ENCODE measurements at places on chromosomes 16 and 17.

- DNase-seq = peak; percentile 87
Measured at GRCh38 chr17:9676820-9677310, 31.5 kb downstream of the USP43 start.

DNA sequence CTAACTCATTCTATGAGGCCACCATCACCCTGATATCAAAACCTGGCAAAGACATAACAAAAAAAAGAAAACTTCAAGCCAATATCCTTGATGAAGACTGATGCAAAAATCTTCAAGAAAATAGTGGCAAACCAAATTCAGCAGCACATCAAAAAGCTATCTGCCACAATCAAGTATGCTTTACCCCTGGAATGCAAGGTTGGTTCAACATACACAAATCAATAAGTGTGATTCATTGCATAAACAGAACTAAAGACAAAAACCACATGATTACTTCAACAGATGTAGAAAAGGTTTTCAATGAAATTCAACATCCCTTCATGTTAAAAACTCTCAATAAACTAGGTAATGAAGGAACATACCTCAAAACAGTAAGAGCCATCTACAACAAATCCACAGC lies 48.4 kb downstream of the CMC2 start:
- DNase-seq = no peak

DNA sequence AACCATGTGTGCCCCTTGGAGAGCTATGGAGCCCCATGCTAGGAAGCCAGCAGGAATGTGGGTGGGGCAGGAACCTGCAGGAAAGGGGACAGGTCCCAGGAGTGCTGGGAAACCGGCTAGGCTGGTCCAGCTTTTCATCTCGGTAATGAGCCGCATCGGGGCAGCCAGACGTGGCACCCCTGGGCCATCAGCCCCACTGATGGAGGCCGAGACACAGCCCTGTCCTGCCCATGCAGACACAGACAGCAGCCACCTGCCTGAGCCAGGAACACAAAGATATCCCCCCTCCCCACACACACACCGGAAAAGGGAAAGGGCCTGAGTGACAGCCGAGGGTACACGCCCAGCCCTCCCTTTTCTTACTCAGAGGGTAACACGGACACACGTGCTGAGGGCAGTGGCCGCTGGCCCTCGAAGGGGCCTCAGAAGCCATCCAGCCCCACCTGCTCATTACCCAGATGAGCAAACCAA lies 18.1 kb downstream of the PPL start:
- DNase-seq = no peak

DNA sequence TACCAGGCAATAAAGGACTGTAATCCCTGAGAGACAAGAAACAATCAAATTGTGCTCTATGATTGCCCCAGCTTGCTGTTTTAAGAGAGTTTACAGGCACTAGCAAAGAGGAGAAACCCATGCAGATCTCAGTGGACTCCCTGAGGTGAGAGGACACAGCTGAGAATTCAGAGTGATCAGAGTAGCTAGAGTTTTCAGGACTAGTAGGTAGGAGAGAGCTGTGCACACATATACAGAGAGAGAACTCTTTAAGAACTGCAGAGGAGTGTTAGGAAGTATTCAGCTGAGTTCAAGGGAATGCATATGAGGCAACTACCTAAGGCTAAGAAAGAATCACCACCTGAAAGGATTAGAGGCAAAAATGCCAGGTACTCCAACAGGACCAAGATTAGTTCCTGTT lies 904.8 kb downstream of the CDH8 start:
- no peak for DNase-seq

DNA sequence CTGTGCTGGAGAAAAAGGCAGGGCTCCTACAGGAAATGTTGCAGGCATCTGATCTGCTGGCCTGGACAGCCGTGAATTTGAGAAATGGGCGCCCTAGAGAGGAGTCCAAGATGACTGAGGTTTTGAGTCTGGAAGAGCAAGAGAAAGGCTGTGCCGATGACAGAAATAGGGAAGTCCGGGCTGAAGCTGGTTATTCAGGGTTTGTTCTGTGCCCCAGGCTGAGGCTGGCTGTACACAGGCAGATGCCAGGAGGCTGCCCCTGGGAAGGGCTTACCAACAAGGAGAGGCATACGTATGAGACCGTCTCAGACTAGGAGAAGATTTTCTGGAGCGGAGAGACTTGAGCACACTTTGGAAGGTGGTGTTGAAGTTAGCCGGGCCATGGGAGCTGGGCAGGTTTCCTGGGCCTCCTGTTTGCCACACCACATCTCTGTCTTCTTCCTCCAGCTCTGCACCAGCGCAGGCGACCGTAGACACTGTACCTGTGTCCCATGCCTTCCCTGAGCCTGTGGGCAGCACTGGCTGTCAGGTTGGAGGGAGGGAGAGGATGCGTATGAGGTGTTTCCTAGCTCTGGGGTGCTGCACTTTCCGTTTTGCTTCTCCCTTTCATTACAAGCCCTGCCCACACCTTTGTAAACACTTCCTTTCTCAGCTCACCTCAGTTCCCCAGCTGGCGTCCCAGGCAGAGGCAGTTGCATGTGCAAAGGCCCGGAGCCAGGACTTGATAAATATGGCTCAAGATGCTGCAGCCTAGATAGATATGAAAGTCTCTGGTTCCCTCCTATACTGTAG lies 80.8 kb downstream of the SPECC1 start:
- DNase-seq = no peak

DNA sequence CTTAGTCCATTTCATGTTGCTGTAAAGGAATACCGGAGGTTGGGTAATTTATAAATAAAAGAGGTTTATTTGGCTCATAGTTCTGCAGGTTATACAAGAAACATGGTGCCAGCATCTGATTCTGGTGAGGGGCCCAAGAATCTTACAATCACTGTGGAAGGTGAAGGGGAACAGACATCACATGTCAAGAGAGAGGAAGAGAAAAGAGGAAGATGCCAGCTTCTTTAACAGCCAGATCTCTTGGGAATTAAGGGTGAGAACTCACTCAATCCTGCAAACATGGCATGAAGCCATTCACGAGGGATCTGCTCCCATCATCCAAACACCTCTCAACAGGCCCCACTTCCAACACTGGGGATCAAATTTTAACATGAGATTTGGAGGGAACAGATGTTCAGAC lies 49.5 kb downstream of the BMERB1 start:
- no peak for DNase-seq

DNA sequence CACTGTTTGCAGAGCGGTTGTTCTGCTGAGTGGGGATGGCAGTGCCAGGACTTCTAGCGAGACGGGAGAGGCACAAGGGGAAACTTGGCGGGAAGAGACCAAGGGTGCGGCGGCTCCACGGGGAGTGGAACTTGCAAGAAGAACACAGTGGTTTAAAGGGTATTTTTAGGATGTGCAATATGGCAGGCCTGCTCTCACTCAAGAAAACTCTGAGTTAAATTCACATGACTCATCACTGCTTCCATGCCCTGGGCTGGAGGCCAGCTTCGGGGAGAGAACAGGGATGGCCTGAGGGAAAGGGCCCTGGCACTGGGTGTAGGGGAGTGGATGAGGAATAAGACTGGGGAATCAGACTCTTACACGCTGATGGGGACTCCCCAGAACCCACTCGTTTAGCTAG lies 13.3 kb upstream of the CD300LD start:
- peak; percentile 48 for DNase-seq

- no peak for DNase-seq
Measured at GRCh38 chr16:12499032-12499745, 304.5 kb downstream of the CPPED1 start.

DNA sequence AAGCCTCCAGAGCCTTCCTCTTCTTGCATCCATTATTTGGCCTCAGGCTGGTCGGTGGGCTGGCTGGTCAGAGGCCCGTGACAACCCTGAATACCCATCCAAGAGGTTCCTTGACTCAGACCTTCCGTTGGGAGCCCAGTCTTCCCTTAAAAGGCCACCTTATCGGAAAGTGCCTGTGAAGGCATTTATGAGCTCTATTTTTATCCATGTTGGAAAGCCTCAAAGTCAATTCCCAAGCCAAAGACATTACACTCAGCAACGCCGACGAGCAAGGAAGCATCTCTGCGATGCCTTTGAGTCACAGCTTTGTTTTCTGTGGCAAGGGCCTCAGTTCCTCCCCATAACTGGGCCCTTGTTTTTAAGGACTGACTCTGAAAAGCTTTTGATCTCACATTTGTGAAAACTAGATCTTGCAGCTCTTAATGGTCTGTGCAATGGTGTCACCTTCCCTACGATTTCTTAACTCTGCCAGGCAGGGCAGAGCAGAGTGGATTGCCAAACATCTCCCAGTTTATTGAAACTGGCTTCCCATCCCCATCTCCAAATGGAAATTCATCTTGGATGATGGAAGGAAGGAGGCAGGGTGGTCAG lies 13.3 kb upstream of the SPOP start:
- DNase-seq = no peak

GRCh38 chr16:68267612-68268405 lies 3.5 kb downstream of the SLC7A6 start:
- DNase-seq = no peak

GRCh38 chr17:82416771-82417170 lies 1.4 kb upstream of the HEXD start:
- no peak for DNase-seq

DNA sequence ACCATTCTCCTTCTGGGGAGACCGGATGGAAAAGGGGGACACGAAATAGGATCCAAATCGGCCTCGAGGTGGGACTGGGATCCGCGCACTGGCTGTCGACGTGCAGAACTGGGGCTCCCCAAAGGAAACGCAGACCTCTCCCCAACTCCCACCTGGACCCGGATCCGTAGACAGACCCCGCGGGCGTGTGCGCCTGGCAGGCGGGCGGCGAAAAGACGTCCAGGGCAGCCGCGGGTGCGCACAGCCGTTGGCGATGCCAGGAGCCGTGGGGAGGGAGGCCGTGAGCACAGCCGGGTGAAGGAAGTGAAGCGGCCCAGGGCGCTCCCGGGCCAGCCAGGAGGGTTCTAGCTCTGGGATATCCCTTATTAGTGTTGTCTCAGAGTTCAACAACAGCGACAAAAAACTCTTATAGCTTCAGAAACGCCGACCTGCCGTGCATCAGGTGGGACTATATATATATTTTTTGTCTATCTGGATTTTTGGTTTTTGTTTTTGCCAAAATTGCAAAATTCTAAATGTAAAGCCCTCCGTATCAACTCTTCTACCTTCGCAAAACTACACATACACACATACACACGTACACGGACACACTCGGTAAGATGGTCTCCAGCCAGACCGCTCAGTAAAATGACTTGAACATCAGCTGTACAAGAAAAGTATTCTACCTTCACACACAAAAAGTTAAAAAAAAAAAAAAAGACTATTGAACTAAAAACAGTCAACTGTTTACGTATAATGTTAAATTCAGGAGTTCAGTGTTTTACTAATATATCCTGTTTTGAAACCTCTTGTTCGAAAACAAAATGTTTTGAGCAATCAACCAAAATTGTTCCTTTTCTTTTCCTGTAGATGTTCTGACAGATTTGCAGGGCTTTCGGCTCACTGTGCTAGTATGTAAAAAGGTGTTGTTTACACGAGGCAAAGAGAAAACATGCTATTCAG lies 5.2 kb upstream of the AATF start:
- no peak for DNase-seq

GRCh38 chr17:18156171-18156975 lies 27.3 kb upstream of the ALKBH5 start:
- DNase-seq = no peak

DNA sequence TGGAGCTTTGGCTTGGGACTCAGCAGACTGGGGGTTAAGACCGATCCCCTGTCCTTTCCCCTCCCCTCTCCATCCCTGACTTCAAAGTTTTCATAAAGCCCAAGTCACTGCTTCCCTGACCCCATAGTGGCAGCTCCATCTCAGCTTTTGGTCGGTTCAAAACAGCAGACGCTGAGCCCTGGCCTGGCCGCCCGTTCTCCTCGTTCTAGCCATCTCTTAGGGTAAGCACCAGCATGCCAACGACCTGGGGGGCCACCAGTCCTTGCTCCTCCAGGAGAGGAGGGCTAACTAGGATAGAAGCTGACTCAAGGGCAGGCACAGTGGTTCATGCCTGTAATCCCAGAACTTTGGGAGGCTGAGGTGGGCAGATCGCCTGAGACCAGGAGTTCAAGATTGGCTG lies 1.5 kb upstream of the HIGD1B start:
- no peak for DNase-seq

GRCh38 chr17:79778504-79779083 lies 646 bp downstream of the CBX2 start:
- no peak for DNase-seq

- DNase-seq = no peak
Measured at GRCh38 chr16:73142053-73142854, 94.3 kb upstream of the ZFHX3 start.

GRCh38 chr16:47787696-47788095 lies 326.6 kb downstream of the PHKB start:
- DNase-seq = no peak

GRCh38 chr16:27195076-27195741 lies 8.1 kb upstream of the KDM8 start:
- no peak for DNase-seq

- DNase-seq = no peak
Measured at GRCh38 chr16:66858740-66859396, 14.7 kb downstream of the CA7 start.

- no peak for DNase-seq
Measured at GRCh38 chr16:82329504-82330192, 159.6 kb upstream of the MPHOSPH6 start.

- DNase-seq = no peak
Measured at GRCh38 chr16:50458667-50459495, 89.3 kb upstream of the NKD1 start.

GRCh38 chr16:11016993-11017392 lies 72.6 kb downstream of the CLEC16A start:
- DNase-seq = peak; percentile 90

- no peak for DNase-seq
Measured at GRCh38 chr16:82062645-82063058, 27.6 kb downstream of the HSD17B2 start.

DNA sequence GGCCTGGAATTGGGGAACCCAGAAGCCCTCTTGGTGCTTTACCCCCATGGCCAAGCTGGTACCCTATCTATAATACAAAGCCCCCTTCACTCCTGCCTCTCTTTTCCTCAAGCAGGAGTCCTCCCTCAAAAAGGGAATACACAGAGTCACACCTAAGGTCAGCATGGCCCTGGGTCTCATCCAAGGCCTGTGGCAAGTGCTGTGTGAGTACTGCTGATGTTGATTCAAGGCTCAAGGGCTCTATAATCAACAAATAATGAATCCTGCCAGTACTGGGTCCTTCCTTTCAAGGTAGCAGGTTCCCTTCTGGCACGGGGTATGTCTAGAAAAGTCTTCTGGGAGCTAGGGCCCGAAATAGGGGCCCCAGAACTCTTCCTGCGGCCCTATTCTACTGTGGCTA lies 187.3 kb downstream of the CYB561 start:
- DNase-seq = no peak

All from keratinocyte (primary cell).